ENCODE measurements at places on chromosomes 3 and 15.
A peak's percentile ranks its signal among the peaks of the same experiment; 100 is the strongest.

- peak; percentile 38 for DNase-seq
Observed at GRCh38 chr3:173411375-173411973, 13.9 kb downstream of the NLGN1 start.

DNA sequence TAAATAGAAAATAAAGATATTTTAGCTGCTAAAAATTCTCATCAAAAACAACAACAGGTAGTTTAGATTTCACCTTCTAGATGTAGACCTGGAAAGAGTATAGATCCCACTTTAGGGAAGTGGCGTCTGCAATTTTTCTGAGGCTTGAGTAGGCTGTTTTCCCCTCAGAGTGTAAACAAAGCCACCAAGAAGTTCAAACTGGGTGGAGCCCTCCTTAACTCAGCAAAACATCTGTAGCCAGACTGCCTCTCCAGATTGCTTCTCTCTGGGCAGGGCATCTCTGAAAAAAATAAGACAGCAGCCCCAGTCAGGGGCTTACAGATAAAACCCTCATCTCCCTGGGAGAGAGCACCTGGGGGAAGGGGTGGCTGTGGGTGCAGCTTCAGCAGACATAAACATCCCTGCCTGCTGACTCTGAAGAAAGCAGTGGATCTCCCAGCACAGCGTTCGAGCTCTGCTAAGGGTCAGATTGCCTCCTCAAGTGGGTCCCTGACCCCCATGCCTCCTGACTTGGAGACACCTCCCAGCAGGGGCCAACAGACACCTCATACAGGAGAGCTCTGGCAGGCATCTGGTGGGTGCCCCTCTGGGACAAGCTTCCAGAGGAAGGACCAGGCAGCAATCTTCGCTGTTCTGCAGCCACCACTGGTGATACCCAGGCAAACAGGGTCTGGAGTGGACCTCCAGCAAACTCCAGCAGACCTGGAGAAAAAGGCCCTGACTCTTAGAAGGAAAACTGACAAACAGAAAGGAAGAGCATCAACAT lies 259.6 kb downstream of the STXBP5L start:
- no peak for DNase-seq

GRCh38 chr3:38519000-38519399 lies 22.9 kb downstream of the EXOG start:
- no peak for DNase-seq

- DNase-seq, result no peak
Observed at GRCh38 chr3:16298891-16299290, 33.9 kb downstream of the OXNAD1 start.

- DNase-seq, result no peak
Observed at GRCh38 chr15:101170568-101171350, 81.1 kb downstream of the CHSY1 start.

GRCh38 chr15:66180531-66181097 lies 72.9 kb downstream of the MEGF11 start:
- no peak for DNase-seq
